ENCODE measurements at places on chromosomes 5 and 9. TPM values are rescaled to one million over a fixed set of nuclear protein-coding genes. Genes with fewer than 3 reads are reported as not detected.

DNA sequence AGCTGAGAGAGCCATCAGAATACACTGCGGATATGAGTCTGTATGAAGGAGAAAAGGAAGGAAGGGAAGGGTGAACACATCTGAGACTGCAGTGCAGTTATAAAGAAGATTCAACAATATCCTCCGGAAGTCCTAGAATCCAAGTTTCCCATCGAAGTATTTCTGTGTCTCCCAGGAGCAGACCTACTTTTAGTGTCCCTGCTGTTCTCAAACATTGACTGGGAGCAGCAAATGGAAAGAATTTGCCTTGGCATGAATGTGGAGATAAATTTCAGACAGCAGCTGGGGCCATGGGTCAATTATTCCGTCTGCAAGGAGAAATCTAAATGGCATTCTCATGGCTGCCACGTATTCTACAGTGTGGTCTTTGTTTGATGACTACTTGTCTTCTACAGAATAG, 478.1 kb upstream of the SMC2 start:
- no peaks in the 10 kb centered on the region for H3K36me3 ChIP-seq
- no peaks in the 10 kb centered on the region for H3K27me3 ChIP-seq
- H3K4me1 ChIP-seq, result no peaks in the 10 kb centered on the region
- H3K4me3 ChIP-seq, result no peak overlapping the region

DNA sequence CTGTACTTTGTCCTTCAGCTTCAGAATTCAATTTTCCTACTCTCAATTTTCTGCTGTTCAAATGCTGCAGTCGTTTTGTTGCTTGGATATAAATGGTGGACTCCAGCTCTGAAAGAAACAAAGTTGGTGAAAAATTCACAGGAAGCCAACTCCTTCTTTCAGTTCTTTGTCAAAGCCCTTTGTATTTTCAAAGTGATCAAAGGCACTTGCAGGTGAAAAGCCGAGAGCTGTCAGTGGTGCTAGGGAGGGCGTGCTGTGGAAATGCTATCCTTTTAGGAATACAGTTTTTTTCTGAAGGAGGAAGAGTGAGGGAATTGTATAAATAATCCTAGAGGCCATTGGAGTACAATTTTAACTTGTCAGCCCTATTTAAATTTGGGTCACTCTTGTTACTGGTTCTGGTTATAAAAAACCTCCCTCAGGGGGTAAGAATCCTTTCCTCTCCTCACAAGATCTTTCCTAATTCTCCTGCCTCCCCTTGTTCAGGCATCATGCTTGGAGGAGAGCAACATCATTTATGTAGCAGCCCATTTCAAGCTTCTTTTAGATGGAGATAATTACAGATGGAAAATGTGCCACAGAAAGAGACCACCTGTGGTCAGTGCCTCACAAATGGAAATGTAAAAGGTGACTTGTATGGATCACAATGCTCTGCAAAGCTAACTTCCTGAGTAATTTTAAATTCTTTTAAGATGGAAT, 62.5 kb upstream of the GHR start:
- no peaks in the 10 kb centered on the region for H3K36me3 ChIP-seq
- no peak for DNase-seq
- no peak overlapping the region for H3K4me3 ChIP-seq
- no peaks in the 10 kb centered on the region for H3K27me3 ChIP-seq
- no peaks in the 10 kb centered on the region for H3K4me1 ChIP-seq

- no peak overlapping the region for H3K27ac ChIP-seq
- H3K4me1 ChIP-seq, result no peaks in the 10 kb centered on the region
- no peak for DNase-seq
- H3K36me3 ChIP-seq, result no peaks in the 10 kb centered on the region
Observed at GRCh38 chr5:56339732-56340131, 106.6 kb upstream of the ANKRD55 start.

- no peak overlapping the region for H3K4me3 ChIP-seq
- H3K36me3 ChIP-seq, result no peaks in the 10 kb centered on the region
- DNase-seq, result no peak
- H3K27ac ChIP-seq, result no peak overlapping the region
Observed at GRCh38 chr5:32583582-32584232, 1.6 kb upstream of the SUB1 start.

DNA sequence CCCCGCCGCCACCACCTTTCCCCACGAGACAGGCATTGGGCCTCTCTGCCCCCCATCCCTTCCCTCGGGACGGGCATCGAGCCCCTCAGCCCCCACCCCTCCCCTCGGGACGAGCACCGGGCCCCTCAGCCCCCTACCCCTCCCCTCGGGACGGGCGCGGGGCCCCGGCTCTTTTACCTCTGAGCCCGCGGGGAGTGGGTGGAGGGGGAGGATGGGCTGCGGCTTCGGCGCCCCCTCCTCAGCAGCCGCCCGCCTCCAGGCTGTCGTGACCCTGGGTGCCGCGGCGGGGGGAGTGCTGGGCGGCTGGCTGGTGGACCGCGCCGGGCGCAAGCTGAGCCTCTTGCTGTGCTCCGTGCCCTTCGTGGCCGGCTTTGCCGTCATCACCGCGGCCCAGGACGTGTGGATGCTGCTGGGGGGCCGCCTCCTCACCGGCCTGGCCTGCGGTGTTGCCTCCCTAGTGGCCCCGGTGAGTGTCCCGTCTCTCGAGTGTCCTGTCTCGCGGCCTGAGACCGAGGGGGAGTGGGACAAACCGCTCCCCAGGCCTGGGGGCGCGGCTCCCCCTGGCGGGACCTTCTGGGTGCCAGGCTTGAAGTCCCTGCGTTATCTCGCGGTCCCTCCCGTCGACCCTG, 791 bp downstream of the SLC2A8 start:
- no peaks in the 10 kb centered on the region for H3K36me3 ChIP-seq
- DNase-seq, result peak; percentile 49

The SPACA9 gene
- 2.3 TPM for total RNA-seq

The C9orf153 gene
- 7.6 TPM for total RNA-seq

GRCh38 chr9:127522727-127523126, 71.4 kb downstream of the LRSAM1 start:
- H3K27ac ChIP-seq, result peak overlapping the region; percentile 72
- peaks cover 23% of the 10 kb centered on the region for H3K4me1 ChIP-seq
- no peak for DNase-seq

The FRMPD1 gene
- 0.78 TPM for total RNA-seq

DNA sequence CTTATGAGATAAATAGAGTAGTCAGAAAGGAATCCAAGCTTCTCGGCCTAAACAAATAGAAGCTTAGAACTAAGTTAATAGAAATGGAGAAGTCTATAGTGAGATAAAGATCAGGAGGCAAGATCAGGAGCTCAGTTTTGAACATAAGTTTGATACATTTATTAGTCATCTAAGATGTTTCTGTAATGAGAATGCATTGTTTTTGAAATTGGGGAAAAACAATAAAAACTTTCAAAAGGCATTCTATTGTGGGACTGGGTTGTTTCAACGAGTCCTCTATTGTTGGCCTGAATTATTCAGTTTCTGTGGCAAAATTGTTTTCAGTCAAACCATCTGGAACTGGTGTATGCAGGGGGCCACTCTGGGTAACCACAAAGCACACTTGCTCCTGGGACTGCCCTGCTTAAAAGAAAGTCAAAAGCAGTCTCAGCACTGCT, 181.0 kb upstream of the CLINT1 start:
- no peak for DNase-seq
- H3K27ac ChIP-seq, result no peak overlapping the region
- no peaks in the 10 kb centered on the region for H3K36me3 ChIP-seq
- H3K27me3 ChIP-seq, result no peaks in the 10 kb centered on the region
- no peaks in the 10 kb centered on the region for H3K4me1 ChIP-seq
- no peak overlapping the region for H3K4me3 ChIP-seq

- no peaks in the 10 kb centered on the region for H3K36me3 ChIP-seq
- DNase-seq, result no peak
- no peak overlapping the region for H3K27ac ChIP-seq
- H3K27me3 ChIP-seq, result no peaks in the 10 kb centered on the region
- H3K4me1 ChIP-seq, result no peaks in the 10 kb centered on the region
- no peak overlapping the region for H3K4me3 ChIP-seq
Observed at GRCh38 chr5:98163796-98164493, 609.5 kb upstream of the RGMB start.

DNA sequence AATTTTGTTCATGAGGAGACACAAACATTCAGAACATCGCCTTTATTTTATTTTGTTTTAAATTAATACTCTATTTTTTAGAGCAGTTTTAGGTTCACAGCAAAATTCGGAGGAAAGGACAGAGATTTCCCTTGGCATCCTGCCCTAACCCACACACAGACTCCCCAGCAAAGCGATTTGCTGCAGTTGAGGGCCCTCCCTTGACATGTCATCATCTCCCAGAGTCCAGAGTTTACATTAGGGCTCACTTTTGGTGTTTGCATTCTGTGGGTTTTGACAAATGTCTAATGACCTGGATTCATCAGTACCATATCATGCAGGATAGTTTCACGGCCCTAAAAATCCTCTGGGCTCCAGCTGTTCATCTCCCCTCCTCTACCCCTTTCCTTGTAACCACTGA, 33.6 kb upstream of the COL5A1 start:
- H3K4me3 ChIP-seq, result no peak overlapping the region
- H3K36me3 ChIP-seq, result no peaks in the 10 kb centered on the region
- H3K27ac ChIP-seq, result no peak overlapping the region
- peaks cover 2% of the 10 kb centered on the region for H3K27me3 ChIP-seq
- DNase-seq, result no peak
